Left lobe of liver (tissue), 2 donors: ENCODE measurements at places on chromosomes 3 and 15. TPM values are rescaled to one million over a fixed set of nuclear protein-coding genes. Genes with fewer than 3 reads are reported as not detected.

DNA sequence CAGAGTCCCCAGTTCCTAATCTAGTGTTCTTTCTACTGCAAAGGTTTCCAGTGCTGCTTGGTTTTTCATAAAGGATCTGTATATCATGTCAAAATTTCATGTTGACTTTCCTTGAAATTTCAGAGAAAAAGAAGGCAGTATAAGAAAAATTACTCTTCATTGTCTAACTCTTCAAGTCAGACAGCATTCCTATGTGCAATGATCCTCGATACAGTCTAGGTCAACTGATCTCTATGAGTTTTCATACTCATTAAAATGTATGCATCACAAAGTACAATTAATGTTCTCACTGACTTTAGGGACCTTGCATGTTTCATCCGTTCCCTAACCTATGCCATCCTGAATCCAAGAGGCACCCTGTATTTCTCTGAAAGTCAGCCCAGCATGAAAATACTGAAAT lies 317.3 kb downstream of the ZBTB20 start:
- no peak for DNase-seq

- DNase-seq, result no peak
Observed at GRCh38 chr3:67109651-67110204, 111.6 kb downstream of the KBTBD8 start.

GRCh38 chr3:116767726-116768125 lies 58.1 kb downstream of the TUSC7 start:
- DNase-seq, result no peak

DNA sequence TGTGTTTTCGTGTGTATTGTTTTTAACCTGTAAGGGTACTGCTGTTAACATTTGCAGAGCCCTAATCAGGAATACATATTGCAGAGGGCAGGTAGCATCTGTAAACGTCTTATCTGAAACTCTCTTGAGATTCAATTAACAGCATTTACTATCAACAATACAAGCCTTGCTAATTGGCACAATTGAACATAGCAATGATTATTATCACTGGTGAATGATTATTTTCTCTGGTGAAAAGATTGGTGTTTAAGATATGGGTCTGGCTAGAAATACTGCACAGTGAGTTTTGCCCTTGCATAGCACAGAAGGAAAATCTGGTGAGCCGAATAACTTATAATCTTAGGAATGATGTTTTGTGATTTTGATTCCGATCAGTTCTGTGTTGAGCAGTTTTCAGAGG lies 5.9 kb upstream of the CNTN4 start:
- DNase-seq, result no peak

Gene CCR8
- total RNA-seq, result not detected

DNA sequence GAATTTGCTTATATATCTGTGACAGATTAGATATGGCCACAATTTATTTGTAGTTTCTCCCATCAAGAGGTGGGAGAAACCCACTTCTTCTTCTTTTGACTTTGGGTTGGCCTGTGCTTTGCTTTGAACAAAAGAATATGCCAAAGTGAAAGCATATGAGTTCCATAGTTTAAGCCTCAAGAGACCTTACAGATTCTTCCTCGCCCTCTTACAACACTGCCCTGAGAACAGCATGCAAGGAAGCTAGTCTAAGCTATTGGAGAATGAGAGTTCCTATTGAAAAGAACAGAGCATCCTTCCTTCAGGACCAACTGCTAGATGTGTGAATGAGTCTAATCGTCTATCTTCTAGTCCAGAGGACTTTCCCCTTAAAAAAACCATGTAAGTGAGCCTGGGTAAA lies 394.8 kb downstream of the TUSC7 start:
- no peak for DNase-seq

DNA sequence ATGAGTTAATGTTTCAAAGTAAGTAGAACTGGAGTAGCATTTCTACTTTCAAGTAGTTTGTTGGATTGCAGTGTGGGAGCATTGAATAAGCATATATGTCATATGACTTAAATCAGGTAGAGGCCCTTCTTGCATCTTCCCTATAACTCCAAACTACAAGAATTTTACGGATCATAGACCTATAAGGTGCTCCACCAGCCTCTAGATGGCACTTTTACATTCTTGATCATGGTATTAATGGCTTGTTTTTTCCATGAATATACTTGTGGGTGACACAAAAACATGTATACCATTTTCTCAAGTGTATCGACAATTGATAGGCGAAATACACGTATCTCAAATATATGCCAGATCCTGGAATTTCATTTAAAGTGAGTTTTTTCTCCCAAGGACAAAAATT lies 311.1 kb downstream of the ZPLD1 start:
- DNase-seq, result no peak

DNA sequence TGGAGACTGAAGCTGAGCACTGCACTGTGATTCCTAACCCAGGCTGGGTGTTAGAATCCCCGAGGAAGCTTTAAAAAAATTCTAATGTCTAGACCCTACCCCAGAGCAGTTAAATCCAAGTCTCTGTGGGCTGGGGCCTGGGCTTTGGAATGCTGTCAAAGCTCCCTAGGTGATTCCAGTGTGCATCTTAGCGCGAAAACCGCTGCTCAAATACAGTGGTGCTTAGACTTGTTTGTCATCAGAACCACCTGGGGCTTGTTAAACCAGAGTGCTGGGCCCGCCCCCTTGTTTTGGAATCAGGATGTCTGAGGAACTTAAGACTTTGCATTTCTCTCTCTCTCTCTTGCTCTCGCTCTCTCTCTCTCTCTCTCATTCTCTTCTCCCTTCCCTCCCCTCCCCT lies 20.7 kb downstream of the RHCG start:
- no peak for DNase-seq

DNA sequence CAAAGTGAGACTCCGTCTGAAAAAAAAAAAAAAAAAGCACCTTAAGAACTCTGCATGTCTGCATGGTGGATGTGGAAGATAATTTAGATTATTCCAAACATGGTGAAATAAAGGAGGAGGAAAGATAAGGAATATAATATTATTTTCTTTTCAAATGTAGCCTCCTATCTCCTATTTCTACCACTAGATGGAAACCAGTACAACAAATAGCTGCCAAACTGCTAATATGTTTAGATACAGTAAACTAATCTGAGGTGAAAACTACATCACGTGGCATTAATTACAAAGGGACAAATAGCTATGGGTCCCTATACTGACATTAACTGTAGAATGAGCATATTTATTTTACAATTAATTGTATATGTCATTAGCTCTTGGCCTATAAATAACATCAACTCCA lies 197.8 kb downstream of the TBC1D5 start:
- no peak for DNase-seq

GRCh38 chr3:59527493-59527892 lies 477.7 kb upstream of the CFAP20DC start:
- no peak for DNase-seq
